ENCODE measurements at places on chromosomes 12 and 14.
A peak's percentile ranks its signal among the peaks of the same experiment; 100 is the strongest.

DNA sequence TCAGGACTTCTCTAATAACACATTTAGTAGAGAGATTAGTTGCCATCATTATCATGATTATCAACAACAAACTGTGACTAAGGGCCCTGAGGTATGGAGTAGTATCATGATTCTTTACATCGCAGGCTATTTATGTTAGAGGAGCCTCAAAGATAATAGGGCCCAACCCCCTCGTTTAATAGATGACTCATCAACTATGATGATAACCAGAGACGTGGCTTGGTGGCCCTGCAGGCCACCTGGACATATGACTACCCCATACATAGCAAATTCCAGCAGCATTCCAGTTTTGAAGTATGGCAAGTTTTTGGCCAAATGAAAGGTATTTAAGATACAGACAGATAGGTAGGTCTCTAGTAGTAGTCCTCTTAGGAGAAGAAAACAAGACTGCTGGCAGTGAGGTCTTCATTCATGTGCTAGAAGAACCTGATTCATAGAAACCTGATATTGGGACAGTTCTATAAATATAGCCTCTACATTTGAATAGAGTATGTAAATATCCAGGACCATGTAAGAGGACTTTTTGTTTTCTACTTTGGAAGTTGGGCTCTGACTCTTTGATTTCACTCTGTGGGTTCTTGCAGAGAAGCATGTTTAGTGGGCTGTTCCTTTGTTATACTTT is 5.6 kb downstream of the RIC8B start:
- peak; percentile 38 for DNase-seq

DNA sequence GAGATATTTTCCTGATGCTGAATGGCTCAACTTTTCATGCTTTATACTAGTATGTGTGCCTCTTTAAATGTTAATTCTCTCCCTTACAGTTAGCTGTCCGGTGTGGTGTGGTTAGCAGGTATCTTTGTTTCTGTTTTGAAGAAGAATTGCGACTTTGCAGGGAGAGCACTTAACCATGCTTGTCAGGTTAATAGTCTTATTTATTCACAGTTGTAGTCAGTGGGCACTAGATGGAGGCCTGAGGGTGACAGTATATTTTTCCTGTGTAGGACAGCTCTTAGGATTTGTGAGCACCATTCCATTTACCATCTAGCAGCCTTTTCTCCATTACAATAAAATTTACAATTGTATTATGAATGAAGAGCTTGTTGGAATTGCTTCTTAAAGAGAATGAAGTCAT is 34.9 kb downstream of the PDE3A start:
- no peak for DNase-seq

GRCh38 chr12:60437297-60437696 is 841.5 kb downstream of the SLC16A7 start:
- no peak for DNase-seq

- peak; percentile 46 for DNase-seq
These were observed 5.4 kb downstream of the FBXW8 start for GRCh38 chr12:116916122-116916521.

- DNase-seq: peak; percentile 14
These were observed 17.1 kb upstream of the PWP1 start for GRCh38 chr12:107668320-107669098.

DNA sequence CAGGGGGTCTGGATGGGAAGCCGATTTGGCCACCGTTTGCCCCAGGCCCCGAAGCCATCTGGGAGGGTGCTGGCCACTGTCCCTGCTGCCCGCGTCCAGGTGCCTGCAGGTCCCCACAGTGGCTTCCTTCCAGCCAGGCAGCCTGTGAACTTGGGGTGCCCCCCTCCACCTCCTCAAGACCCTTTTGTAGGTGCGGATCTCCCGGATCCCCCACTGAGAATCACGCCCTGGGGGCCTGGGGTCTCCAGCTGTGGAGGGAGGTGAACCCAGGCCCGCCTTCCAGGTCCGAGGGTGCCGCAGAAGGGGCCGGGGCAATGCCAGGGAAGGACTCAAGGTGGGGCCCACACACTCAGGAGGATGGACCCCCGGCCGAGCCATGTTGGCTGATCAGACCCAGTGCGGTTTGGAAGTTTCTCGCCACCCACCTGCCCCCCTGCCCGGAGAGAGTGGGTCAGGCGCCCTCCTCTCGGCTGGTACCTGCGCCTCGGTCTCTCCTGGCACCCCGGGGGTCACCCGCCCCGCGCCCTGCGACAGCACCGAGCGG is 1.7 kb downstream of the MMP17 start:
- DNase-seq: no peak

GRCh38 chr12:19988948-19989347 is 379.4 kb upstream of the PDE3A start:
- no peak for DNase-seq

- DNase-seq: no peak
These were observed 283.9 kb downstream of the TMTC2 start for GRCh38 chr12:82970614-82971013.

DNA sequence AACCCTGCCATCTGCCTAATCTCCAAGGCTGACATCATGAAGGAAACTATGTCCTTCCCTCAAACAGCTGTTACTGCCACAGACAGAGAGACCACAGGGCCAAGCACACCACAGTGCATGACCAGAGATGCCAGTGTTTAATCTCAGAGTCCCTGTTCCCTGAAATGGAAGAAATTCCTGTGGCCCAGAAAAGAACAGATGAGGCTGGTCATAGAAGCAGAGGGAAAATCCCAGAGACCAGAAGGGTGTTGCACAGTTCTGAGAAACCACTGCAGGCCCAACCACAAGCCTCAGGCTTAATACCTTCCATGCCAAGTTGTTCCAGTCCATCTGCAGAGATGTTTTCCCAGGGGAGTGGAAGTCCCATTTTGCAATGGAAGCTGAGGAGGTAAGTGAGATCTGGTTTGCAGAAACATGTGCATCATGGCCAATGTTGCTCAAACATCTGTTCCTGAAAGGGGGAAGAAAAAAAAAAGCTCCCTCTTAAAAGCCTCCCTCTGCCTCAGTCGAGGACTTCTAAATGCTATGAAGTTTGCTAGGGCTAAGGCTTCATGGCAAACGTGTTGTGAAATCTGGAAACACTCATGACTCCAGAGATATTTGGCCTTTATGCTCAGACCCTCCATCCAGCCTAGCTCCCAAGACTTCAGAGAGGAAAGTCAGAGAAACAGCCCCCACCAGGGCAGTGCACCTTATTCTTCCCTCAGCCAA is 98.6 kb downstream of the SCARB1 start:
- peak; percentile 99 for DNase-seq

DNA sequence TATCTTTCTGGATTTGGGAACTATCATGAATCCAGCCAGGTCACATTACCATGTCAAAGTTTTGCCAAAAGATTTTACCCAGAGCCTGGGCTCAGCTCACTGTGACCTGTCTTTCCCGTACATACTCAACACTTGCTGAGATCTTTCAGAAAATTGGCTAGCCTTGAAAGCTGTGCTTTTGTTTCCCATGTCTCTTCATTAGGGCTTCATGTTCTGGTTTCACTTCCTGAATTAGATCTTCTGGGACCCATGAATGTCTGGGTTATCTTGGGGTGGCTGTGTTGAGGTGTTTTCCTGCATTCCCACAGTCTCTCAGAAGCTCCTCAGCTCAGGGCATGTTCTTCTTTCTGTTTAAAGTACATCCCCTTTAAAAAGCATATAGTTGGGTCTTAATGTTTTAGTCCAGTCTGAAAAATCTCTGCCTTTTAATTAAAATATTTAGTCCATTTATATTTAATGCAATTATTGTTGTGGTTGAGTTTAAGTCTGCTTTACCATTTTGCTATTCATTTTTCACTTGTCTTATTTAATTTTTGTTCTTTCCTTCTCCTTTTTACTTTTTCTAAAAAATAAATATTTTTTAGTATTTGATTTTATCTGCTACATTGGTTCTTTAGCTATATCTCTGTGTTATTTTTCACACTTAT is 242.7 kb downstream of the VRK1 start:
- DNase-seq: no peak

- DNase-seq: no peak
These were observed 2.7 kb upstream of the ABCD2 start for GRCh38 chr12:39622306-39622705.

DNA sequence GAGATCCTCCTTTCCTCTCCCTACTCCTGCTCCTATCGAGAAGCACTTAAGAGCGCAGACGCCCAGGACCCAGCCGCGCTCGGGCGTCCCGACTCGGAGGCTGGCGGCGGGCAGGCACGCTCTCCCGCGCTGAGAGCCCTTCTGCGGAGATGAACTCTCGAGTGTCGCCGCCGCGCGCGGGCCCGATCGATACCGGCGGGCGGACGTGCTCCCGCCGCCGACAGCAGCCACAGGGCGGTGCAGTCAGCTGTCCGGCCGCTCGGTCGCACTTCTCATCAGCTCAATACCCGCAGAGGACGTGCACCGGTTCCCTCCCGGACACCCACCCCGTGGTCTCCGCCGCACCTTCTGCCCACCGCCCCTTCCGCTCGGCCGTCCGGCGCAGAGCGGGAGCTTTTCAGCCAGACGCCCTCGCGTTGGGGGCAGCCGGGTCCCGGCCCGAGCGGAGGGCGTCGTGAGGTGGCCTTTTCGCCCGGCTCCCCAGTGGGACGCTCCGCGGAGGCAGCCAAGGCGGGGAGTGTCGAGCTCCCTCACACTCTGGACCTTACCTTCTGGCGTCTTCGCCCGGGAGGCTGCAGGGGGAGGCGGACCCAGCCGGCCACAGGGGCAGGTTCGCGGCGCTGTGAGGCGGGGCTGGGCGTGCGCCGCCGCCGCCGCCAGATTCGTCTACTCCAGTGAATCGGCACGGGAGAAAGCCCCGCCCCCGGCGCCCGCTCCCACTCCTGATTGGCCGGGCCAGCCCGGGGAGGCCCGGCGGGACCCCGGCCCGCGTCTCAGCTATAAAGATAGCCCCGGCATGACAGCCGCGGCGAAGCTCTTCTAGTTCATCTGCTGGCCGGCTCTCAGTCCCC is at the start of gene INSM2:
Gene INSM2, plus strand, starts transcription at position 808 of the 851 bp plus-strand sequence. CDS start 89 bp downstream, outside the sequence.
- peak; percentile 21 for DNase-seq

- DNase-seq: peak; percentile 58
These were observed 181.5 kb upstream of the KRR1 start for GRCh38 chr12:75692876-75693275.

GRCh38 chr12:82870771-82871377 is 184.2 kb downstream of the TMTC2 start:
- DNase-seq: no peak

- DNase-seq: peak; percentile 46
These were observed 24.1 kb downstream of the NTN4 start for GRCh38 chr12:95766356-95767019.

- peak; percentile 43 for DNase-seq
These were observed 29.4 kb downstream of the SCN8A start for GRCh38 chr12:51620448-51620847.

GRCh38 chr12:50102131-50102531 is 1.7 kb upstream of the GPD1 start:
- DNase-seq: no peak

DNA sequence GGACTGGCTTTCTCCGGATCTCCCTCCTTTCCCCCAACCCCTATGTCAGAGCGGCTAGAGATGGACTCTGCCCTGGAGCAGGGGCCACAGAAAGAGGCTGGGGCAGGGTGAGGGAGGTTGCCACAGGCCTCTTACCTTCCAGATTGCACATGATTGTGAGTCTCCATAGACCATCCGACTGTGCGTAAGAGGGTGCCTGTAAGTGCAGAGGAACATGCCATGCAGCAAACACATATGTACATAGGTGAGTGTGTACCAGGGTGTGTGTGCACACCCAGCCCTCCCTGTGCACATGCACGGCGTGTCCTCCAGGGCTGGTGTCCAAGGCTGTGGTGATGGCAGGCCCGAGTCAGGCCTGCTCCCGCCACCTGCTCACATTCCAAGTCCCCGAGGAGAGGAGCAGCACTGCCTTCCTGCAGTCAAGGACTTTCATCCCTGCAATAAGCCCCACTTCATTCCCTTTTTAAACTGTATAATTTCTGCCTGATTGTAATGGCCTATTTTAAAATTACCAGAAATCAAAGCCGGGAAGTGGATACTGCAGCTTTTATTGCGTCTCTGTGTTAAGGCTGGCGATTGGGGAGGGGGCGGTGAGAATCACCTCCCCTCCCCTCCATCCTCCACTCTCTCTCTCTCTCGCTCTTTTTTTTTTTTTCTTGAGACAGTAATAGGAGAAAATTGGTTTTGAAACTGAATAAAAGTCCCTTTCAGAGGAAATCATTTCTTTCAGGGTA is 28.5 kb downstream of the FAM222A start:
- no peak for DNase-seq

DNA sequence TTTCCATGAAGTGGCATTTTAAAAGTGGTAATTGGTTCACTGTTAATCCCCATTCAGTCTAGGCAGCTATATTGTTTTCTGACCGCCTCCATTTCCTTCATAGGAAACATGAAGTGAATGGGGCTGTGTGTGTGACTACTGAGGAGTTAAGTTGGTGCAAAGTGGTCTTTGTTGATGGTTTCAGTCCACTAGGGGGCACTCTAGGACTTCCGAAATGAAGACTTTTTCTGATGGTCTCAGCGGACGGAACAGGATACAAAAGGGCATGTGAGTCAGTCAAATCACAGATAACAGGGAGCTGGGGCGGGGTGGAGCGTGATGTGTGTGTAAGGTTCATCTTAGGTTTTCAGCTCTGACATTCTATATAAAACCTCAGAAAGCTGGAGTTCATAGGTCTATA is 240.1 kb upstream of the OR4E1 start:
- DNase-seq: peak; percentile 71

DNA sequence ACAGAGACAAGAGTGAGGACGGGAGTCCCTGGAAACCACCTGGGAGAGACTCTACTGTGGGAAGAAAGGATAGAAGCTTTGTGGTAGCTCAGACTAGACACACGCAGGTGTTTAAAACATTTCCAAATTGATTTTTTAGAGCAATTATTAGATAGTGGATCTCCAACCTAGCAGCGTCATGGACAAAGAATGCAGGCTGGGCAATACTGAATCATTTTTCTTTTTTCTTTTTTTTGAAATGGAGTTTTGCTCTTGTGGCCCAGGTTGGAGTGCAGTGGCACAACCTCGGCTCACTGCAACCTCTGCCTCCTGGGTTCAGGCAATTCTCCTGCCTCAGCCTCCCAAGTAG is 13.1 kb downstream of the GPR132 start:
- no peak for DNase-seq

DNA sequence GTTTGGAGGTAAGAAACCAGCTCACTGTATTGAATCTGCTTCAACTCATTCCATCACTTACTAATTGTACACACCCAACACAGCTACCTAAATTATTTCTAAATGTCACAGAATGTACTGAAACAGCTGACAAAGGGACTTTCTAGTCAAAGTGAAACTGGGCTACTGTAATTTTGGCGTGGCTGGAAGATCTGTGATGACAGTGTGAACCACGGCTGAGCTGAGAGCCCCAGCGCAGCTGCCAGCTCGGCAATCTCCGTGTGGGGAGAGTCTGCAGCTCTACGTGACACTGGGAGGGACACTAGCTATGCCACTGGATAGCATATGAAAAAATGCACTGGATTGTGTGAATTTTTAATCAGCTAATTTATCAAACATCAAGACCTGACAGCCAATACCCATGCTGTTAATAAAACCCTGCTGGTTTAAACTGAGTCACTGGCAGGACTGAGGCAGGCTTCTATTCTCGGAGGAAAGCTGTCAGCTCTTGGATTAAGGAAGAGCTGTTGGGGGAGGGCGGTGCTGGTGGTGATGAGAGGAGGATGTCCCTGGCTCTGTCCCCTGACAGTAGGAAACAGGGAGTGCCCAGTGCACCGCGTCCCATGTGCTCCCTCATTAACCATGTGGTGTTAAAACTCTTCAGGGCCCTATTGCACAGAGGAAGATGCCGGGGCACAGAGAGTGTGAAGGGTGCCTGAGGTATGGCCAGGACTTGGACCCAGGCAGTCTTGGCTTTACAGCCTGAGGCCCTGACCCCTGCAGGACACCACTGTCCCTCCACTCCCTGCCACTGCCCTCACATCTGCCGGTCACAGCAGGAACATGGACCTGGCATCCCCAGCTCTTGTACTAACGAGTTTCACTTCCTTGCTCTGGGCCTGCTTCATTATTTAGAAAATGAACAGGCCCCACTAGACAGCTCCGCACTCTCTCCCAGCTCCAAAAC is 13.3 kb downstream of the SLC15A4 start:
- DNase-seq: peak; percentile 62
